ENCODE measurements at places on chromosomes 4 and X.

DNA sequence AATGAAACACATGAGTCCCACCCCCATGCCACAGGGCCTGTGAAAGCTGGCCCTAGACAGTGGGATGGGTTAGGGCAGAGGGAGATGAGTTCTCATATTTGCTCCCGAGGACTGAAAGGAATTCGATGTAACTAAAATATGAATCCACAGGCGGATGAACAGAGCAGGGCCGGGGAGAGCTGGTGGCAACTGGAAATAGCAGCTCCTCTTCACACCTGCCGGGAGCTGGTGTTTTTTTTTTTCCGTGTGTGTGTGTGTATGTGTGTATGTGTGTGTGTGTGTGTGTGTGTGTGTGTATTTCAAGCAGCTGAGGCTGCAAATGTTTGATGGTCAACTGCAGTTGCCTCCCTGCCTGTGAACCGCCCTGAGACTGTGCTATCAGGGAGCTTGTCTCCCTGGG is 115.1 kb upstream of the PSAPL1 start:
- no peak for DNase-seq

DNA sequence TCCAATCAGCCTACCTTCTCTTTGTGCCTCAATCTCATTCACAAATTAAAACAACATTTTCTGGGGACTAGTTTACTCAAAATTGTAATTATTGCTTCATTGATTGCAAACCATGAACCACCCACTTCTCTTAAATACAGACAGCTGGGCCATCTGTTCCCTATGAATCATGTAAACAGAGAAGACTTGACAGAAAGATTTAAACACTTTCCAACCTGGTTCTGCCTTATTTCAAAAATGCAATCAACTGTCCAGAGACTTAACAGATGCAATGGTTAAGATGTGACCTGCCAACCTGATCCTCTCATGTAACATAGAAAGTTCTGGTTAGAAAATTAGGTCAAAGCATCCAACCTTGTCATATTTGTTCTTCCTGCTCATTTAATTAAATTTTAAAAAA is 20.8 kb upstream of the SERTM2 start:
- DNase-seq = no peak

GRCh38 chr4:78168029-78168428 is 110.9 kb downstream of the FRAS1 start:
- no peak for DNase-seq

DNA sequence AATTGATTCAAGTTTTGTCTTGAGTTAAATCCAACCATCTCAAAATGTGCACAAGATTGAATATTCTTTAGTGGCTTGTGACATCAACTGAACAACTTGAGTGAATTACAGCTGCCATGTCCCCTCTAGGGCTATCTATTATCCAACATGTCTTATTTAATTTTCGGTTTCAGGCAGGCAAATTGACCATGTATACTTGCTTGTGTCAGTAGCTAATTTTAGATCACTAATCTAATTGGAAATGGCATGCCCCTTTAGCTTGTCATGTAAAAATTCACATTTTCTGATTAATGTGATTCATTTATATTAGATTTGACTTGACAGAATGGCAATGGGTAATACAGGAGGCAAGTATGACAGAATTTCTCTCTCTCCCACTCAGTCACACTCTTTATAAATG is 93.2 kb upstream of the NR0B1 start:
- DNase-seq = no peak

GRCh38 chr4:88751258-88752075 is 53.8 kb upstream of the NAP1L5 start:
- no peak for DNase-seq

- DNase-seq = peak; percentile 0
Observed at GRCh38 chr4:155759372-155760252, 791 bp downstream of the GUCY1B1 start.

- no peak for DNase-seq
Observed at GRCh38 chr4:169626331-169627282, 6.2 kb downstream of the CLCN3 start.

- no peak for DNase-seq
Observed at GRCh38 chr4:37653601-37654000, 32.6 kb downstream of the RELL1 start.

GRCh38 chr4:7768736-7769135 is 170.9 kb downstream of the AFAP1 start:
- no peak for DNase-seq

DNA sequence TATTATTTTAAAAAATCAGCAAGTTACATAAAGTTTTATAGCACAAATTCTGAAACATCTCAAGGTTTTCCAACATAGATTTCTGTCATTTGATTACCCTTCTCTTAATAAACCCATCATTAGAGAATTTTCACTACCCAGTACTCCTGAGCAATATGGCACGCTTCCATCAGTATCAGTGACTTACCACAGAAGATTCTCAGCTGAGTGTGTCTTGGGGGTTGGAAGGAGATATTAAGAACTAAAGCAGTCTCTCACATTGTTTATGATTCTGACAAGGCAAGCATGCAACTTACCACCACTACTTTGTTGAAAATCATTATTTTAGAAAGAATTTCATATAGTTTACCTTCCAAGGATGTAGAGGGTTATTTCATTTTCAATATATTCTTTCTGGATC is 67.7 kb downstream of the INPP4B start:
- no peak for DNase-seq

DNA sequence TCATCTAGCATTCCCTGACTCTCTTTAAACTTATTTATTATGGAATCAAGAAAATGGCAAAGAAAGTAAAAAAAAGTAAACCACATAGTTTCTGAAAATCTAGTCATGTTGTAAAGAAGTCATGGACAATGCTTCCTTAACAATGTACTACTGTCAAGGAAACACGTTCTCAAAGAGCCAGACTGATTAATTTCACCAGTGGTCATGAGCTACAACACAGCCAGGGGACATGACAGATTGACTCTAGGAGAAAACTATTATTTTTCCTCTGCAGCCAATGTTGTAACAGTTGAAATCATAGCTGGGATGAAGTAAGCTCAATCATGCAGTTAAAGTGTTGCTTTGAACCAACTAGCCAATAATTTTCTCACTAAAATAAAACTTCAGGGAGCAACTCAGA is 109.2 kb downstream of the MAPK10 start:
- DNase-seq = no peak

- DNase-seq = no peak
Observed at GRCh38 chrX:66654411-66654810, 15.5 kb upstream of the EDA2R start.

DNA sequence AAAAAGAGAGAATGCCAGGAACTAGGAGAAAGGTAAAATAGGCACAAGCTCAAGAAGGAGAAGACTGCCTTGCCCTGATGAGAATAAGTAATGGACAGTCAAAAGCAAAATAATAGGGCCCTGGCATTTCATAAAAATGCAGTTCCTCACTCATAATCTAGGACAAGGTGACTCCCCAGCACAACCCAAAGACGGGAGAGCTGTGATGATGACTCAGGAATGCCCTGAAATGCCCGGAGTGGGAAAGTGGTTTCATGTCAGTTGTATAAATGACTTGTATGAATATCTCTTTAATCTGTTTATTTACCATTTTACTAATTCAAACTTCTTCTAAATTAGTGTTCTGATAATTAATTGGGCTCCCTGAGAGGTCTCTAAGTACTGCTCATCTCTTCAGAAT is 28.8 kb upstream of the SETD7 start:
- no peak for DNase-seq

GRCh38 chrX:41137589-41137988 is 52.3 kb downstream of the USP9X start:
- no peak for DNase-seq

DNA sequence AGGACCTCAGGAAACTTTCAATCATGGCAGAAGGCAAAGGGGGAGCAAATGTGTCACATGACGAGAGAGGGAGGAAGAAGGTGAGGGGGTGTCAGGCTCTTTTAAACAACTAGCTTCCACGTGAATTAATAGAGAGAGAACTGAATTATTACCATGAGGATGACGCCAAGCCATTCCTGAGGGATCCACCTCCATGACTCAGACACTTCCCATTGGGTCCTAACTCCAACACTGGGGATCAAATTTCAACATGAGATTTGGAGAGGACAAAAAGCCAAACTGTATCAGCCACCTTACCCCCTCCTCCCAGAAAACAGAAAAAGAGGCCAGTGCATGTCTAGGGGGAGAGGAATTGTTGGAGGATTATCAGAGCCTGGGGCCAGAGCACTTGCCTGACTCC is 40.4 kb upstream of the LAS1L start:
- no peak for DNase-seq

All from stimulated activated CD4-positive, alpha-beta T cell treated with anti-CD3 and anti-CD28 coated beads, Interleukin-15, amount 100 ng/mL, for 1 hour (primary cell).